ENCODE measurements at places on chromosomes 4 and X.

GRCh38 chrX:108186811-108187210, 95.2 kb downstream of the ATG4A start:
- DNase-seq, result no peak

GRCh38 chr4:87982446-87983010, 7.0 kb downstream of the SPP1 start:
- DNase-seq, result no peak

- no peak for DNase-seq
Observed at GRCh38 chr4:14269824-14270223, 642.3 kb upstream of the BOD1L1 start.

DNA sequence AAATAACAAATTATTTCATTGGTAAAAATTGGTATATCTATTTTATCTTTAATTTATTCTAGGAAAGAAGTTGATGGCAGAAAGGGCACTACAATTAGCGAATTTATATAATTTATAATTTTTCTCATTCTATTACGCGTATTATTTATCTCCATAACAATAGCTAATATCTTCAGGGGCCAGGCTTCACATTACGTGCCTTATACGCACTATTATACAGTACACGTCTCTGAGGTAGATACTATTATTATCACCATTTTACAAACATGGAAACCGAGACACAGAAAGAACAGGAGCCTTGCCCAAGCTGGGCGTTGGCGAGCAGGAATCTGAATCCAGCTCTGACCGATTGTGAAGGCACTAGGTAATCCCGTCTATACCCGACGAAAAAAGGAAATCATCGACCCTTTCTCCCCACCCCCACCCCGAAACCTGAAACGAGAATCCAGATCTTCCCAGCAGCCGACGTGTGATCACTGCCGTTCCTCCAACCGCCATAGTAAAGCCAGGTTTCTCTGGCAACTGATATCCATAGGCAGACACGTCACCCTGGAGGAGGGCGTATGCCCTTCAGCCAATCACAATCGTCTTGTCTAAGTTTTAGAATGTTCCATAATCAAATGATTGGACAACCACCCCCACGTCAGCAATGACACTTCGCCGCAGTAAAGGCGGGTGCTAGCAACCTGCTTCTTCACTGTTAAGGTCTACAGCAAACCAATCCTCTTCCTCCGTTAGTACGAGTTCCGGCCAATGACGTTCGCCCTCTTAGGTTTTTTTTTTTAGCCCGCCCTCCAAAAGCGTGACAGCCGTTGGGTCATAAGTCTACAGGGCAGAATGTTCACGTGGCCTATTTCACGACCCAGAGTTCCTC, at the start of gene MORF4L2:
TSS of gene MORF4L2 (minus strand) at position 501 of the 874 bp plus-strand sequence. CDS start 9,672 bp downstream, outside the sequence.
- peak; percentile 77 for DNase-seq

GRCh38 chr4:20356565-20356964, 104.9 kb downstream of the SLIT2 start:
- DNase-seq, result no peak

Measured in activated CD4-positive, alpha-beta T cell treated with anti-CD3 and anti-CD28 coated beads for 1 hour (primary cell).